ENCODE measurements at places on chromosomes 13 and 19.

- DNase-seq, result peak; percentile 92
These were observed 7.2 kb downstream of the RNASEH2B start for GRCh38 chr13:50916701-50917184.

- no peak for DNase-seq
These were observed 6.4 kb downstream of the TNFSF14 start for GRCh38 chr19:6663236-6664201.

GRCh38 chr19:48500830-48501493 lies 10.7 kb downstream of the LMTK3 start:
- DNase-seq, result no peak

- DNase-seq, result peak; percentile 27
These were observed 364.2 kb downstream of the IRS2 start for GRCh38 chr13:109422161-109422560.

DNA sequence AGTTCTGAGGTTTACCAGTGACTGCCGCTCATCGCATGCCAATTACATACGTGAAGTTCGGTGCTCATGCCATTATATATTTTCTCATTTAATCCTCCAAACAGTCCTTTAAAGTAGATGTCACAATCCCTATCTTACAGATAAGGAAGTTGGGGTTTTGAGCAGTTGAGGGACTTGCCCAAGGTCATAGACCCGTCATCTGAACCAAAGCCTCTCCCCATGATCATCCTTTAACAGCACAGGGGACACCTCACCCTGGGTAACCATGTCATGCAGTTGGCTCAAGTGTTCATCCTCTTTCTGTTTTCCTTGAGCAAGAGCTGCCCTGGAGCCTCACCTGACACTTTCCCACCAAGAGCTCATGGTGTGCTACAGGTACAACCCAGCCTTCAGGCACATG lies 69.1 kb downstream of the HSPH1 start:
- no peak for DNase-seq

DNA sequence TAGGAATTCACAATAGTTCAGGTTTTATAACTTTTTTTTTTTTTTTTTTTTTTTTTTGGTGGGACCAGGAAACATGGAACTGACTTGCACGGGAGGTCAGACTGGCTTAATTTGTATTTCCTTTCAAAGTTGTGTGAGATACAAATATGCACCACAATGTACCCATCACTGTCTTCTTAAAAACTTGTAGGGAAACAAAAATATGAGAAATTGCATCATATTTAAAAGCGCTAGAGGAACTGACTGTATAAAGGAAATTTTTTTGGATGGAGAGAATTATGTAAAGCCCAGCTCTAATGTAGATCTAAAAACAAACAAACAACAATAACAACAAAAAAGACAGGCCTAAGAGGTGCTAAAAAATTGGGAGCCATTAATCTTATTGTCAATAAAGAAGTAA lies 246.5 kb downstream of the DCT start:
- no peak for DNase-seq

- no peak for DNase-seq
These were observed 15.0 kb downstream of the NFIX start for GRCh38 chr19:13010038-13010991.

DNA sequence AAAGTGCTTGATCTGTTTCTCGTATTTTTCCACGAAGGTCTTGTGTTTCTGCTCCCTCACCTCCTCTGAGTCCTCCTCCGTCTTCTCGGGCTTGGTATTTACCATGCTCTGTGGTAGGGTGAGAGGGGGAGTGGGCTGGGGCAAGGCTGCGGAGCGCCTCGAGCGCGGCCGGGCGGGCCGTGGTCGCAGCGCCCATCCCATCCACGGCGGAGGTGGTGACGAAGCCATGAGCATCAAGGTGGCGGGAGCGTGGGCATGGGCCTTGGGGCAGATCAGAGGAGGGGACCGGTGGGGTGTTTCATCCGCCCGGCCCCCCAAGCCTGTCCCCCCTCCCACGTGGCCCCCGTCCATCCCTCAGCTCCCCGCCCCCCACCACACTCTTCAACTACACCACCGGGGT lies 7.9 kb downstream of the CDC37 start:
- DNase-seq, result no peak

GRCh38 chr13:32549788-32550187 lies 11.2 kb upstream of the N4BP2L2 start:
- no peak for DNase-seq

DNA sequence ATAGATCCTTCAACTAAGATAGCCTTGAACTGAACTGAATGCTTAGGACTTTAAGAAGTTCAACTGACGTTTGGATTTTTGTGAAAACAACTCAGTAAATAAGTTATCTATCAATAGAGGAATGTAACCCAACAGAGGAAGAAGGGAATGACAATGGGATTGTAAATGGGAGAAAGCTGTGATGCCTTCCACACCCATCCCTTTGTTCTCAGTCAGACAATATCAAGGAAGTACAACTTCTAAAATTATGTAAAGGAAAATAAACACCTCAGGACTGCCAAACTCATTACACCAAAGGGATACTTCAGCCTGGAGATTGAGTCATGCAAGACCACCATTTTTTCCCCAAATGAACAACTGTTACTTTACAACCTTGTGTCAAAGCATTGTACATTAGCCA lies 21.1 kb downstream of the CEACAM8 start:
- no peak for DNase-seq

DNA sequence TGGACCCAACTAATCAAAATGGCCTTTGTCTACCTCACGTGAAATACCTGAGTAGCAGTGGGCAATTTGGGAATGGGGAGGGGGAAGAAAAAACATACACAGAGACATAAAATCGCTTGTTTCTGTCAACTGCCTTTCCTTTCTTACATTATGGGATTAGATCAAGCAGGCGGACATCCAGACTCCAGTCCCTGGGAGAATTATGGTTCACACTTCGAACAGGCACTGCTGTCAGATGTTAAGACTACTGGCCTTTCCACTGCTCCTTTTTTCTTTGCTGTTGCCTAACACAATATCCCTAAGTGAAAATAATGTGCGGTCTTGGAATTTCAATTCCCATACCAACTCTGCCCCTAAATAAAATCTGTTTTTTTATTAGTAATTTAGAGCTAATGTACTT lies 1719.7 kb upstream of the SLC10A2 start:
- no peak for DNase-seq

- no peak for DNase-seq
These were observed 27.2 kb downstream of the COL4A2 start for GRCh38 chr13:110334256-110334655.

GRCh38 chr13:114339857-114340534 lies 25.7 kb downstream of the CHAMP1 start:
- peak; percentile 68 for DNase-seq

GRCh38 chr19:4267101-4267900 lies 11.8 kb upstream of the SHD start:
- DNase-seq, result peak; percentile 43

- peak; percentile 41 for DNase-seq
These were observed 5.9 kb downstream of the MTMR6 start for GRCh38 chr13:25281193-25281934.

DNA sequence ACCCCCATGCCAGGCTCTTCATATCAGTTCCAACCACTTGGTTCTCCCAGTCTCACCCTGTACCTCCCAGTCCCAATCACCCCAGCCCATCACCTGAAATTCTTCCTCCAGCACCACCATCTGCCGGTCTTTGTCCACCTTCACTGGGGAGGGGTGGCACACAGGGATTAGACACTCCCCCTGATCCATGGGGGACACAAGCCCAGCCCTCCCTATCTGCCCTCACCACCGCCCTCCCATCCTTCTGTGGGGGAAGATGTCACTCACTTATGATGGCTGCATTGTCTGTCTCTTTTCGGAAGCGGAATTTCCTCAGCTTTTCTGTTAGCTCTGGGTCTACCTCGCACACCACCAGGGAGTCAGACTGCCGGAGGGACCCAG lies 685 bp downstream of the GMFG start:
- DNase-seq, result peak; percentile 64

- no peak for DNase-seq
These were observed 38.7 kb downstream of the CYP2B6 start for GRCh38 chr19:41029524-41030432.

DNA sequence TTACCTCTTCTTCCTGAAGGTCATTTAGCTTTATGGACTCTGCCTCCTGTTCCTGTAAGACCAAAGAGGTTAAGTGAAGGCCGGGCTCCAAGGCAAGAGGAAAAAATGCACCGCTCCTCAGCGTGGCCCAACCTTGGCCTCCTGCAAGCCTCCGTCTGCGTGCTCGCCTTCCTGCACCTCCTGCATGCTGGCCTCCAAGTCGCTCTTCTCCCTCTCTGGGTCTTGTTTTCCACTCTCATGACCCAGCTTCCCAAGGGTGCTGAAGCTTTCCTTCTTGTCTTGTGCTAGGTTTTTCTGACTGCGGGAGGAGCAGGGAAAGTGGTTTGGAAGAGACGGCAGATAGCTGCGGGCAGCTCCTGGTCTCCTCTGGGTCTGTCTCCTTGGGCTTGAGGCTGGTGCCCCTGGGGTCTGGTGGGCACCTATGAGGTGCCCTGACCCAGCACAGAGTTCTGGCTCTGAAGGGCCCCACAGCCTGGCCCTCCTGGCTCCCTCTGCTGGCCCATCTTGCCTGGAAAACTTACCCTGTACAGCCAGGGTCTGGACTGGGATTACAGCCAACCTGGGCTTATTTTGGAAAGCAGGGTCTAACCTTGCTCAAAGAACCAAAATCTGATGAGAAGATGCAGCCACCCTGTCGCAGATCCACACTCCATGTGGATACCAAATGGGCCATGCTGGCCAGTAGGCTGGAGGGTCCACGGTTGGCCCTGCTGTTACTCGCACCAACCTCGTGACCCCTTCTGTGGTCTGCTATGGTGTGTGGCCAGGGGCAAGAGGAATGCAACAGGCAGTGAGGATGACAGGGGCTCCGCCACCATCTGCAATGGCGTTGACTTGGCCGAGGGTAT lies 5.2 kb downstream of the C13orf46 start:
- DNase-seq, result no peak

DNA sequence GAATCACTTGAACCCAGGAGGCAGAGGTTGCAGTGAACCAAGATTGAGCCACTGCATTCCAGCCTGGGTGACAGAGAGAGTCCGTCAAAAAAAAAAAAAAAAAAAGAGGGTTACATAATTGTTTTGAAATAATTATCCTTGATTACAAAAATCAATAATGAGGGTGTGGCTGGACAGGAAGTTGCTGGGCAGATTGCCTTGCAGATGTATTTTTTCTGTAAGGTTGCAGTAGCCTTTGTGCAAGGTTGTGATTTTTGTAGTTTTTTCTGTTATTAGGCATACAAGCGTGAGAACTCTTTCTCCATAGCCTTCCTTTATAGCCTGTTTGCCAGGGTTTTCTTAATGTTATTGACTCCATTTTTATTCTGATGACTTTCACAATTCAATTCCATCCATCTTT lies 40.7 kb upstream of the SIN3B start:
- no peak for DNase-seq

GRCh38 chr19:5954293-5954692 lies 23.6 kb downstream of the RANBP3 start:
- no peak for DNase-seq

- peak; percentile 26 for DNase-seq
These were observed 4.6 kb upstream of the CDC16 start for GRCh38 chr13:114230117-114230516.

GRCh38 chr19:40283414-40284250 lies 1.5 kb downstream of the AKT2 start:
- DNase-seq, result no peak

DNA sequence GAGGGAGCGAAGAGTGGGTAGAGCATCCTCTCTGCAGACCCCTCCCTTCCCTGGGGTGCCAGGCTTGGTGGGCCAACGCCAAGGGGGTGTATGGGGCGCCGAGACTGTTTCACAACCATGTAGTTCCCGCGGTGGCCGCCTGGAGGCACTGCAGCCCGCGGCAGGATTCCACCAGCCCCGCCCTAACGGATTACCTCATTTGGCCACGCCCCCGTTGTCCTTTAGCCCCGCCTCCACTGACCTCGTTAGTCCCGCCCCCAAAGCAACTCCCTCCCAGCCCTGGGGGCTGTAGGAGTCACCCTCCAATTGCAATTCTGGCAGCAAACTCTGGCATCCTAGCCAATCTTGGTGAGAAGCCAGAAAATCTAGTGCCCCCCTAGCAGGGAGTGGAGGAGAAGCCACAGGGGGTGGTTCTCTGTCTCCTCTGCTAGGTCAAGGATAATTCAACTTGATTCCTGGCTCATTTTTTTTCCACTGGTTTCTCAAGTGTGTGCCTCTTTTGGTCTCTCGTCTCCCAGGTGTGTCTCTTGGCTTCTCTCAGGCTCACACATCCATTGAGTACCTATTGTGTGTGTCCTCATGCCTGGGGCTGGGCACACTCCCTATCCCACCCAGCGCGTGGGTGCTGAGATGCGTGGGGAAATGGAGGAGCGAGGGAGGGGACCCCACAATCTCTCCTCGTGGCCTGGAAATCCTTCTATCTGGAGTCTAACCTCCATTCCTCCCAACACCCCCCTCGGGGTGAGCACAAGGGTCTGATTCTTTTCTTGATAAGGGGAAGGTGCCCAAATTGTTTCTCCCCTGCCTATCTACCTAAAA lies 2.0 kb downstream of the OLFM2 start:
- peak; percentile 90 for DNase-seq

DNA sequence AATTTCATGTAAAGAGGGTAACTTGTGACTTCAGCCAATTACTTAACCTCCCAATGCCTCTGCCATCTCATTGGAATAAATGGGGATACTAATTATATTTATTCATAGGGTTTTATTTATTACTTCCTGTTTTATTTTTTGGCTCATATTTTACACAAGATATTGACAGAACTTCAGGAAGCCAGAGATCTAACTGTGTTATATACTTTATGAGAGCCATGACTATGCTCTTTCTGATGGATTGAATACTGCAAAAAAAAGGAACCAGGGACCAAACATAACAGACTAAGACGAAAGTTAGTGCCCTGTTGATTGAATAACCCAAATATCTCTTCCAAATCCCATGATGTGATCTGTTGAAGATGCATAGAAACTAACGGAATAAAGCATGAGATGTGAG lies 243.3 kb upstream of the STARD13 start:
- peak; percentile 9 for DNase-seq

DNA sequence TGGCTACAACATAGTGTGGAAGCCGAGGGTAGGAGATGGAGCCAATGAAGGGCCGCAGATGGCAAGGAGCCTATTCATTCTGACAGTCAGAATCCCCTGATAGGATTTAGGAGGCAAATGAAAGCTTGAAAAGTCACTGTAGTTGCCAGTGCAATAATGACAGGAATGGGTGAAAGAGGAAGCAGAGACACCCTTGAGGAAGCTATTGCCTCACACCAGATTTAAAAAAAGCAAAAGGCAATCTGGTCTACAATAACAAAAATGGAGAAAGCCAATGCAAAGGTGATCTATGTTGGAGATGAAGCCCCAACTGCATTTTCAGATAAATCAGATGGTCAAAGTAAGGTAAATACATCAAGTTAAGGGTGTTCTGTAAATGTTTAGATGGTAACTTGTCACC lies 158.5 kb downstream of the TUBA3C start:
- peak; percentile 10 for DNase-seq
